Anterior cingulate cortex (tissue), 58 donors: ENCODE measurements at places on chromosomes 11 and 22.

DNA sequence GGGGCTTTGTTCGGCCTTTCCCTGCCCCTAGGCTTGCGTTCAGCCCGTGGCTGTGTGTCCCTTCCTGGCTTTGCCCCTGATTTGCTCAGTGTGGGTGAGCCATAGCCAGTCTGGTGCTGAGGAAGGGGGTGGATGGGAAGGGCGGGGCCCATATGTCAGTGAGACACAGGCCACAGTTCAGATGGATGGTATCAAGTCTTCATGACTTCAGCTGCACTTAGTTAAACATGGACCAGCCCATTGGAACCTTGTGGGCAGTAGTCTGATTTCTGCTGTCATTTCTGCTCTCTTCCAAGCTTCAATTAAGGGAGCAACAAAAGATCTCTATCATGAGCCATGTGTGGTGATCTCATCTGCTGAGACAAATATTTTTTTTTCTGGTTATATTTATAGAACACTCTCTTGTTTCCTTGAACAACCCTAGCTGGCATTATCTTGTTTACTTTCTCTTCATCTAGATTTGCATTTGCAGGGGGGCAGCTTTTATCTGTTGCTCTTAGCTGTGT lies 21.6 kb upstream of the PEX26 start:
- DNase-seq: peak; percentile 70

DNA sequence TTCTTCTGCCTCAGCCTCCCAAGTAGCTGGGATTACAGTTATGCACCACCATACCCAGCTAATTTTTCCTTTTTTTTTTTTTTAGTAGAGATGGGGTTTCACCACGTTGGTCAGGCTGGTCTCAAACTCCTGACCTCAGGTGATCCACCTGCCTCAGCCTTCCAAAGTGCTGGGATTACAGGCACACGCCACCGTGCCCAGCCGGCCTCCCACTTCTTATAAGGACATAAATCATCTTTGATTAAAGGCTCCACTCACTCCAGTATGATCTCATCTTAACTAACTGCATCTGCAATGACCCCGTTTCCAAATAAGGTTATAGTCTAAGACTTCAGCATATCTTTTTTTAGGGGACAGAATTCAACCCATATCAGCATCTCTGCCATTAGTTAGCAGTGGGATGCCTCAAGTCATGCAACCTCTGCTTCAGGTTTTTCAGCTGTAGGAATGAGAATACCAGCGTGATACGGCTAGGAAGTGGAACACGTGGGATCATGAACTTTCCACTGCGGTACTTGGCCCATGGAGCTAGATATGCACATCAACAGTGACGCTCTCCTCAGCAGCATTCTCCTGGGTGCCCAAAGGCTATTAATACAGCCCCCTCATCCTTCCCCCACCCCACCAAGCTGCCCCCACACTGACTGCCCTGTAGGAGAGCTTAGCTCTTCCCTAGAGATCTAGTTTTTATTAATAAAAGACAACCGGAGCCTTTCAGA lies 41.4 kb downstream of the MCHR1 start:
- DNase-seq: no peak

- DNase-seq: no peak
Measured at GRCh38 chr22:17102297-17102667, 17.5 kb downstream of the IL17RA start.

DNA sequence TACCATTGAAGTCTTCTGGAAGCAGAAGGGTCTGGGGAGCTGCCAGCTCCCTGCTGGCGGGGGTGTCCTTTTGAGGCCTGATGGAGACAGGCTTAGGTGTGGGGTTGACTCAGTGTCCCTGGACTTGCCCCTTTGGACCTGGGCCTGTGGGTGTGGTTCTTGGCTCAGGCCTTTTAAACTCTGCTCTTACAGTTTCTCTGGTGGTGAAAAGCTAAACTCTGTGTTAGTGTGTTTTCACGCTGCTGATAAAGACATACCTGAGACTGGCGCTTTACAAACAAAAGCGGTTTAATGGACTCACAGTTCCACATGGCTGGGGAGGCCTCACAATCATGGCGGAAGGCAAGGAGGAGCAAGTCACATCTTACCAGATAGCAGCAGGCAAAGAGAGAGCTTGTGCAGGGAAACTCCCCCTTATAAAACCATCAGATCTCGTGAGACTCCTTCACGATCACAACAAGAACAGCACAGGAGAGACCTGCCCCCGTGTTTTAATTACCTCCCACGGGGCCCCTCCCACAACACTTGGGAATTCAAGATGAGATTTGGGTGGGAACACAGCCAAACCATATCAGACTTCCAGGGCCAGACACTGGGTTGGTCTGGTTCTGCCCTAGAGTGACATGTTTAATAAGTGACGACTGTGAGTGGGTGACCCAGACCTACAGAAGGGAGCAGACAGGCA lies 26.5 kb downstream of the GRAMD4 start:
- no peak for DNase-seq

GRCh38 chr11:19283991-19284390 lies 43.2 kb upstream of the E2F8 start:
- no peak for DNase-seq

DNA sequence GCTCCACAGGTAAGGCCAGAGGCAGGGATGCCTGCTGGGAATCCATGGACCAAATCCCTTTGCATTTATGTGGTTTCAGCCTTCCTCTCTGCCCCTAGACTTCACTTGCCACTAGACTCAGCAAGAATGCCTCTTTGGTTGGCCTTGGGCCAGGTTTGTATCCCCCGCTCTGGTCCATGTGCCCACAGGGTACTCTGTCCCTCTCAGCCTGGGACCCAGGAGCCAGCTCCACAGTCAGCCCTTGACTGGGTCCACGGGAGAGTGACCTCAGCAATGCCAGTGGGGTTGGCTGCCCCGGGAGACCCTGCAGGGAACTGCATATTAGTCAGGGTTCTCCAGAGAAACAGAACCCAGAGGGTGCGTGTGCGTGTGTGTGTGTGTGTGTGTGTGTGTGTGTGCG lies 28.3 kb upstream of the LINC01488 start:
- DNase-seq: no peak

DNA sequence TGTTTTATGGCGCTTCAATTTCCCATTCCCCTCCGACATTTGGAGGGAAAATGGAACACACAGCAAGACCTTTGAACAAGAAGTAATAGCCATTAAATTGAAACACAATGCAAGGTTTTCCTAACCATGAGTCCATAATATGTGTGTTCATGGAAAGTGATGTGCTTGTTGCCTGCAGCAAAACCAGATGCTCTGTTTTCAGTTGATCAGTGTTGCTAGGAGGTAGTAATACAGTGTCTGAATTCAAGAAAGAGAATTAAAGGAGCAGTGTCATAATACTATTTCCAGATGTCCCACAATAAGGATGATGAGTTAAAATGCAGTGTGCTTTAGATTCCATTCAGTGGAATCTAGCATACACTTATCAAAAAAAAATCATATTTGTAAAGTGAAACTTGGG lies 637.4 kb upstream of the API5 start:
- no peak for DNase-seq

DNA sequence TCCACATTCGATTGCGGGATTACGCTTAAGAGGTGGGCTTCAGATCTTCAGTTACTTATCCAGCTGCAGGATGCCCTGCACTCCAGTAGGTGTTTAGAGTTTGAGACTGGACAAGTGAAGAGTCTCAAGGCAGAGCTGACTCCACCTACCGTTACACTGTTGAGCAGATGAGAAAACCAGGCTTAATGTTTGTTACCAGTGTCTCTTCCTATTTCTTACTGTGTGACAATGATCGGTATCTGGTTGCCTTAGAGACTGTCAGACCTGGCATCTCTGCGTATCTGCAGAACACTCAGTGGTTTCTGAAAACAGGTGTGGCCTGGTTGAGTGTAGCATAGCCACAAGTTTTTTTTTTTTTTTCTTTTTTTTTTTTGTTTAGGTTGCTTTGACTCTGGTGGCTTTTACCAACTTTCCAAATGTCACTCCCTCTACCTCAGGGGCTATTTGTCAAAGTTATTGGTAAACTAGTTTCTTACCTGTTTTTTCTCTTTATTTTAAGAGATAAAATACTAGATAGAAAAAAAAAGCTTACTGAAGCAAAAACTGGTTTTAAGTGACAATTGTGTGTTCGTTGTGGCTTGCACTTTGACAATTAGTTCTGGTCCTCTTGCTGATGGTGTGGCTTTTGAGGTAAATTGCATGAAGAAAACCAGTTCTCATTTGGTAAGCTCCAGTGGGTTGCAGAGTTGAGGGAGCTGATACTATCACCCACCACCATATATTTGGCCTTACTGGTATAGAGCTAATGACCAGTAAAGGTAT lies 284.8 kb downstream of the ETS1 start:
- no peak for DNase-seq

DNA sequence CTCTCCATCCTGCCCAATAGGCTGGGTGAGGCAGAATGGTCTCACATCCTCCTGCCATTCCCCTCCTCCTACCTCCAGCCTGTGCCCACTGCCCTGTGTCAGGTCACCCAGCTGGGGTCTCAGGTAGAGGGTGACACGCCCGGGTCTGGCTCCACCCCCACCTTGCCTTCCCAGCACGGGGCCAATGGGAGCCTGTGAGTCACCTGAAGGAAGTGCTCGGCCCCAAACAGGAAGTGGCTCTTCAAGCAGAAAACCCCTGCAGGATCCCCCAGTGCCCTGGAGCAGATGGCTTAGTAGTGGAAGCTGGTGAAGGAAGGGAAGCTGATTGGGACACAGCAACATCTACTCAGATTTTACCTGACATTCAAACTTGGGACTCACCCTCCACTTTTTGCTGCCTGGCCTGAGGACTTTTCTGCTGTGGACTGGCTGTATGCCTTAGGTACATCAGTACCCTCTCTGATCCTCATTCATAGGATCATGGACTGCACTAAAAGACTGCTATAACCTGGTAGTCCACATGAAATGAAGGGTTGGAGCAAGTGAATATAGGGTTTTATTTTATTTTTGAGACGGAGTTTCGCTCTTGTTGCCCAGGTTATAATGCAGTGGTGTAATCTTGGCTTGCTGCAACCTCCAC lies 33.4 kb downstream of the GDPD5 start:
- no peak for DNase-seq

- no peak for DNase-seq
Measured at GRCh38 chr11:83998921-83999320, 712.8 kb upstream of the CCDC90B start.

- DNase-seq: no peak
Measured at GRCh38 chr11:79963856-79964645, 523.2 kb upstream of the TENM4 start.

DNA sequence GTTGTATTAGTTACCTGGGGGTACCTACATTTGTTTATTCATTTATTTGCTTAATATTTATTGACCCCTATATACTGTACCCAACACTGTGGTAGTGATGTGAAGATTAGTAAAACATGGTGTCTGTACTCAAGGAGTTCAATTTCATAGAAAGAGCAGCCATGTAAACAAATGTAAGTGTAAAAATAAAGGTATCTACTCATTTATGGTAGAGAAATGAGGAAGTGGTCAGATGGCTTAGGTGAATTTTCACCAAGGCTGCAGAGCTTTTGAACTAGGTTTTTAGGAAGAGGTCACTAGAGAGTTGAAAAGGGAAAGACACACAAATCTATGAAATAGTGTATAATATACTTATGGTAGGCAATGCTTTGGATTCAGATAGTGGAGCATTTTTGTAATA lies 11.1 kb downstream of the CTR9 start:
- no peak for DNase-seq

GRCh38 chr11:4610258-4610935 lies 2.4 kb upstream of the TRIM68 start:
- no peak for DNase-seq

- no peak for DNase-seq
Measured at GRCh38 chr11:61973476-61974162, 6.2 kb upstream of the FTH1 start.

- no peak for DNase-seq
Measured at GRCh38 chr11:117303101-117303500, 12.0 kb downstream of the BACE1-AS start.

DNA sequence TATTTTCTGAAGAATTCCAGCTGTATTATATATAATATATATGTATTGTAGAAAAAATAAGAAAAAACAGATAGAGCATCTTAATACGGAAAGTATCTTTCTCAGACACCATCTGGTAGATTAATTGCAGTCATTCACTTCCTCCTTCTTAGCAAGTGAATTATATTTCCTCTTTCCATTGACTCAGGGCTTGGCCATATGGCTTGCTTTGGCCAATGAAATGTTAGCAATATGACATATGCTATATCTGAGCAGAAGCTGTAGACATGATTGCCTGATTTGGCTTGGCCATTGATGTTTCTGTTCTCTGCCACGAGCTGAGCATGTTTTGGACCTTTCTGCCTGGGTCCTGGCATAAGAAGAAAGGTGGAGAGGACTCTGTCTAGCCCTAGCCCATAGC lies 34.4 kb upstream of the ZBED5 start:
- no peak for DNase-seq

GRCh38 chr22:49372530-49373288 lies 455.0 kb downstream of the BRD1 start:
- no peak for DNase-seq

DNA sequence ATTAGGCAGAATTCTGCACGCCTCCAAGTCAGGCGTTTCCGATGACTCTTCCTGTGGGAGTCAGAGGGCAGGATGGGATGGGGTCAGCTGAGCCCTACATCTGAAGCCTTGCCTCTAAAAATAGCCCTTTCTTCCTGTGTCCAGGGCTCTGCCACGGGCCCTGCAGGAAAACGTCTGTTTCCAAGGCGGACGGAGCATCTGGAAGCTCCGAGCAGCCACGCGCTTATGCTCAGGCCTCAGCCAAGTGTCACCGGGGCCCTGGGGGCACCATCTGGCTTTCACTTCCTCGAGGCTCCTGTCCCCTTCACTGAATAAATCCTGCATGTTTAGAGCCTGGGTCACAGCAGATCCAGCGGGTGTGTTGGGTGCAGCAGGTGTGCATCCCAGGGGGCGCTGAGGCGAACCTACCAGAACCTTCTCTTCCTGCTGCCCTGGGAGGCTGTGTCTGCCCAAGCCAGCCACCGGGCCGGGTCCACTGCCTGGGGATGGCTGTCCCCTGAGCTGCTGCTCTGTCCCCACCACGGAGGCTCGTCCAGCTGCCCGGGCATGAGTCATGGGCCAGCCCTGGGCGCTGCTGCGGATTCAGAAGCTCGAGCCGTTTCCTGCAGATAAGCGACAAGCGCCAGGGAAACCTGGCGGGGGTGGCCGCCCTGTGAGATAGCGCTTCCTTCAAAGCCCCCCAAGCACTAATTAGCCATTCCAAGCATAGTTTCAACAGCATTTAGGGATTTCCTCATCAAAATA lies 32.0 kb upstream of the LINC01488 start:
- DNase-seq: no peak

GRCh38 chr11:78812513-78813293 lies 238.0 kb upstream of the NARS2 start:
- no peak for DNase-seq
